ENCODE measurements at places on chromosomes 6 and 20.

GRCh38 chr6:48397887-48398286 lies 286.9 kb upstream of the PTCHD4 start:
- no peak for DNase-seq

DNA sequence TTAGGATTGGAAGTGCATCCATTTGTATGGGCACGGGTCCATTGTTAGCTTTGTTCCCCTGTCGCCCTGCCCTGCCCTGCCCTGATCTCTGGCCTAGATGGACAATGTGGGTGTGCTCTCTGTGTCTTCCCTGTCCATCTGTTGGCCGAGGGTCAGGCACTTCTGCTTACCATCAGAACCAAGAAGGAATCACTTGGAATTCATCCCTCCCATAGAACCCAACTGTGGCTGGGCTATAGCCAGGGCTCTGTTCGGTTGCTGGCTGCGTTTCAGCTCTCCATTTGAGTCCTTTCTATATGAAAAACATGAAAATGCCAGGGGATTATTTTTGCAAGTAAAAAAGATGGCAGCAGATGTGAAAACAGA lies 26.6 kb upstream of the TULP4 start:
- no peak for DNase-seq

GRCh38 chr6:161214722-161215121 lies 59.1 kb downstream of the AGPAT4 start:
- DNase-seq = no peak

GRCh38 chr6:75986935-75987334 lies 85.5 kb downstream of the IMPG1 start:
- no peak for DNase-seq

GRCh38 chr6:3534599-3534998 lies 77.7 kb upstream of the SLC22A23 start:
- DNase-seq = no peak

GRCh38 chr6:82348130-82348529 lies 15.5 kb upstream of the TPBG start:
- no peak for DNase-seq
